Dorsolateral prefrontal cortex (tissue), 122 donors: ENCODE measurements at places on chromosomes 7 and 10. TPM values are rescaled to one million over a fixed set of nuclear protein-coding genes. Genes with fewer than 3 reads are reported as not detected.

NKX6-2 gene
- total RNA-seq = 69.7 TPM

C10orf143 gene
- 4.4 TPM for total RNA-seq

MOGAT3 gene
- not detected for total RNA-seq

SPDYE16 gene
- 0.90 TPM for total RNA-seq

TMEM196 gene
- total RNA-seq = 10.6 TPM

SPDYE11 gene
- total RNA-seq = not detected

DGKB gene
- 134 TPM for total RNA-seq

SRRM3 gene
- total RNA-seq = 86.8 TPM

RBM48 gene
- 45.5 TPM for total RNA-seq

MYL7 gene
- 1.5 TPM for total RNA-seq

SLC18A2 gene
- total RNA-seq = 0.14 TPM
